ENCODE measurements at places on chromosomes 4 and X. TPM values are rescaled to one million over a fixed set of nuclear protein-coding genes. Genes with fewer than 3 reads are reported as not detected.
A peak's percentile ranks its signal among the peaks of the same experiment; 100 is the strongest.

SULT1B1 gene
- 0.15 TPM for total RNA-seq

FAM241A gene
- 0.53 TPM for total RNA-seq

DNA sequence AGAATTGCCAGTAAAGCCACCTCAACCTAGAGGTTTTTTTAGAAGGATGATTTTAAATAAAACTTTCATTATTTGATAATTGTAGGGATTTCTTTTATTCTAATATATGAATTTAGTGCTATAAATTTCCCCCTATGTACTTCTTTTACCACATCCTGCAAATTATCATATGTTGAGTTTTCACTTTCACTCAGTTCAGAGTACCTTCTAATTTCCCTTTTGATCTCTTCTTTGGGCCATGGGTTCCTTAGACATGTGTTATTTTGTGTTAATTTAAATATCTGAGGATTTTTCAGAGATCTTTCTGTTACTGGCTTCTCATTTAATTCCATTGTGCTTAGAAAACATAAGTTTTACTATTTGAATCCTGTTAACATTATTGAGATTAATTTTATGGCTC lies 6.1 kb downstream of the BEX2 start:
- no peak overlapping the region for H3K27ac ChIP-seq
- no peaks in the 10 kb centered on the region for H3K27me3 ChIP-seq
- no peaks in the 10 kb centered on the region for H3K4me1 ChIP-seq
- no peak for DNase-seq
- no peaks in the 10 kb centered on the region for H3K36me3 ChIP-seq

DNA sequence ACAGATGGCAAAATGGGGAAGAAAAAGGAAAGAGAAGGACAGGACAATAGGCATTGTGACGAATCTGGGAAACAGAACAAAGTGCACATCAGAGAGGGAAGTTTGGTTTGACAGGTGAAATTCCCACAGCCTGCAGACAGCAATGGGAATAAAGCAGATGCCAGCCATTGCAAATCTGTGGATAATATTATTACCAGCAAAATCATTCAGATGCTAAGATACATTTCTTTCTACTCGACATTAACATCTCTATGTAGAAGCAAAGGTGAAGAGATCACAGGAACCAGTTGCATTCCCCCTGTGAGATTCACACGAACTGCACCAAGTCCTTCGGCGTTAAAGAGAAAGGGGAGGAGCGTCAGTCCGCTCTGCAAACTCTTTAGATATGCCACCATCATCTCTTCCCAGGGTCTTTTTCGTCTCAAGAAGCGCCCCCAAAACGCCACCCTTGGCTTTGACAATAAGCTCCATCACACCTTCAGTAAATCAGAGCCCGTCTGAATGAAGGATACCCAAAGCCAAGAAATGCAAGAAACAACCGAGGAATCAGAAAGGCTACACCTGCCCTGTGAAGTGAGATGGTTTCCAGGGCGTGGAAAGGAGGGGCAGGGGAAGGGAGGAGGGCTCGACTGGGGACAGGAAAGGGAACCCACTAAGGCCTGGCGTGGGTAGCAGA lies 1.9 kb downstream of the NEUROG2 start:
- H3K27me3 ChIP-seq: peaks cover 84% of the 10 kb centered on the region
- H3K4me3 ChIP-seq: peak overlapping the region; percentile 85
- H3K36me3 ChIP-seq: no peaks in the 10 kb centered on the region
- DNase-seq: no peak

DNA sequence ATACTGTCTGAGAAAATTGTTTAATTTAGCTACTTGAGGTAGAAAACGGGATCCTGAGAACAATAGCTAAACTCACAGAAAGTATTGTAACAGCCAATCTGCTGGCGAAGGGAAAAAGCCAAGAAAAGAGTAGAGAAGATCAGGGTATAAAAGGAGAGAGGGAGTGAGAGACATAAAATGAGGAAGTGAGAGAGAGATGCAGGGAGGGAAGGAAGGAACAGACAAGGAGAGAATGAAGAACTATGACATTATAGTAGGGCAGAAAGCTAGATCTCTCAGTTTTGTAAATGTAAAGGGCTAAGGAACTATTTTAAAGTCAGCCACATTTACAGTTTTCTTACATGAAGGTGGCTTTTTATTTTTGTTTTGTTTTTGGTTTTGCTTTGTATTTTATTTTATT lies 1.6 kb upstream of the GIMD1 start:
- peaks cover 23% of the 10 kb centered on the region for H3K27me3 ChIP-seq
- H3K4me1 ChIP-seq: peaks cover 17% of the 10 kb centered on the region
- H3K27ac ChIP-seq: no peak overlapping the region
- H3K4me3 ChIP-seq: no peak overlapping the region
- DNase-seq: no peak

GRCh38 chr4:81096566-81096965 lies 66.1 kb downstream of the BMP3 start:
- H3K4me3 ChIP-seq: no peak overlapping the region
- no peaks in the 10 kb centered on the region for H3K4me1 ChIP-seq
- peaks cover 3% of the 10 kb centered on the region for H3K27me3 ChIP-seq
- no peak for DNase-seq

GRCh38 chrX:148288451-148288850 lies 212.0 kb upstream of the AFF2 start:
- no peaks in the 10 kb centered on the region for H3K4me1 ChIP-seq
- H3K36me3 ChIP-seq: no peaks in the 10 kb centered on the region
- no peaks in the 10 kb centered on the region for H3K27me3 ChIP-seq
- H3K27ac ChIP-seq: no peak overlapping the region
- H3K4me3 ChIP-seq: no peak overlapping the region
- DNase-seq: no peak

DNA sequence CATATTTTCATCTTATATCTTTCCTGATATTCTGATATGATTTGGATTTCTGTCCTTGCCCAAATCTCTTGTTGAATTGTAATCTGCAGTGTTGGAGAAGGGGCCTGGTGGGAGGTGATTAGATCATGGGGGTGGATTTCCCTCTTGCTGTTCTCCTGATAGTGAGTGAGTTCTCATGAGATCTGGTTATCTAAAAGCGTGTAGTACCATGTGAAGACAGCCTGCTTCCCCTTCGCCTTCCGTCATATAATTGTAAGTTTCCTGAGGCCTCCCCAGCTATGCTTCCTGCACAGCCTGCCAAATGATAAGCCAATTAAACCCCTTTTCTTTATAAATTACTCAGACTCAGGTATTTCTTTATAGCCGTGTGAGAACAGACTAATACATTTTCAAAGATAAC lies 77.2 kb downstream of the ANKRD50 start:
- DNase-seq: no peak
- peaks cover 28% of the 10 kb centered on the region for H3K4me1 ChIP-seq

- H3K4me1 ChIP-seq: no peaks in the 10 kb centered on the region
- no peaks in the 10 kb centered on the region for H3K36me3 ChIP-seq
- no peak overlapping the region for H3K4me3 ChIP-seq
- no peaks in the 10 kb centered on the region for H3K27me3 ChIP-seq
Measured at GRCh38 chr4:147029296-147029695, 83.6 kb upstream of the TTC29 start.

DNA sequence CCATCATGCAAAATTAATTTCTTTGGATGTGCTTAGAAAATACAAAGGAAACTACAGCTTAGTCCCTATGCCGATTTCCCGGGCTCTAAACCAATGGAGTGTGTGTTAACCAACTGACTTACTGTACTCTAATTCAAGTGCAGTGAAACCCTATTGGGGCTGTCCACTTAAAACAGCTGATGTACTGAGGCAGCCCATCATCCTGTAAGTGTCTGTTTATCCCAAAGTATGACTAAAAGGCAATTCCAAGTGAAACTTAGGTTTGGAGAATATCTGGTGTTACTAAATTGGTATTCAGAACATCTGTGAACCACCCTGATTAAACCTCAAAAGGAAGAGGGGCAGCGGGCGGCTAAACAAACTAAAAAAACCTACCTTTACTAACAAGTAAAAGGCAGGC lies 79.7 kb downstream of the GATB start:
- no peak for DNase-seq
- H3K4me1 ChIP-seq: peaks cover 7% of the 10 kb centered on the region
- H3K27ac ChIP-seq: no peak overlapping the region
- H3K4me3 ChIP-seq: no peak overlapping the region
- peaks cover 2% of the 10 kb centered on the region for H3K36me3 ChIP-seq

GRCh38 chr4:139951021-139951420 lies 203.0 kb downstream of the MAML3 start:
- peaks cover 25% of the 10 kb centered on the region for H3K4me1 ChIP-seq
- no peaks in the 10 kb centered on the region for H3K36me3 ChIP-seq
- H3K27ac ChIP-seq: peak overlapping the region; percentile 8
- H3K4me3 ChIP-seq: no peak overlapping the region
- no peak for DNase-seq

- H3K36me3 ChIP-seq: no peaks in the 10 kb centered on the region
- H3K27me3 ChIP-seq: peaks cover 23% of the 10 kb centered on the region
- H3K4me1 ChIP-seq: no peaks in the 10 kb centered on the region
- no peak for DNase-seq
Measured at GRCh38 chr4:184861047-184861446, 35.3 kb upstream of the ACSL1 start.
